ENCODE measurements at places on chromosomes 6 and 20.
A peak's percentile ranks its signal among the peaks of the same experiment; 100 is the strongest.

DNA sequence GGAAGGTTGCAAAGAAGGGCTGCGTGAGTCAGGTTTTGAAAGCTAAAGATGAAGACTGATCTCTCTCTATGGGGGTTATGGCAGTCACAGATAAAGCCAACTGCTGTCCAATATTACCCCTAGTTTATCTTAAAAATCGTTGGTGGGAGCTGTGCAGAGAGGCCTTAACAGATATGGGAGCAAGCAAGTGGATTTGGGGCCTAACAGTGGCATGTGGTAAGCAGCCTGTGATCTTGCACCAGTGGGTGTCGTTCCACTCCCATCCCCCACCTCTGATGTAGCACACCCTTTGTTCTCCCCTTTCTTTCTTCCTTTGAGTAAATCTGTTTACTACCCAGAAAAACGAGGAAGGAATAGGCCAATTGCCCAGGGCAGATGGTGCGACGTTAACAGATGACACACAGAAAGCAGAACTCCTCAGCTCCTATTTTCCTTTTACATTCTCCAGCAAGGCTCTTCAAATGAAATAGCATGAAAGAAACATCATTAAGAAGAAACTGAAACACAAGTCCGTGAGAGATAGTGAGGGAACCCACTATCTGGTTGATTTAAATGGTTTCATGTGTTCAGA lies 274.1 kb upstream of the CITED2 start:
- no peak for DNase-seq

DNA sequence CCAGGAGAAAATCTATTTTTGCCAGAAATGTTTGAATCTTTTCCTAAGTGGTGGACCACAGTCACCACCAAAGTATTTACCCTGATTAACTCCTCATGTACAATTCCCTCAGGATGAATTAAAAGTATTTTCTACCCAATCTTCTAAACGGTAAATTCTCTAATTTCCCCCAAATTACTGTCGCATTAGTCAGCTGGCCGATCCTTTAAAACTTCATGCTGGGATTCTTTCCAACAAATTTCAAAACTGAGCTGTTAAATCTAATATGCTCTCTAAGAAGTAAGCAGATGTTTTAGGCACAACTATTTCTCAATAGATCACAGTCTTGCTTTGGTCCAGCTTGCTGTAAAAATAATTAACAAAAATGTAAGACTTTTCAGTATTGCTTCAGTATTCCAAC lies 447.2 kb downstream of the FRK start:
- DNase-seq, result no peak

- no peak for DNase-seq
Observed at GRCh38 chr6:154430481-154430919, 73.9 kb upstream of the IPCEF1 start.

DNA sequence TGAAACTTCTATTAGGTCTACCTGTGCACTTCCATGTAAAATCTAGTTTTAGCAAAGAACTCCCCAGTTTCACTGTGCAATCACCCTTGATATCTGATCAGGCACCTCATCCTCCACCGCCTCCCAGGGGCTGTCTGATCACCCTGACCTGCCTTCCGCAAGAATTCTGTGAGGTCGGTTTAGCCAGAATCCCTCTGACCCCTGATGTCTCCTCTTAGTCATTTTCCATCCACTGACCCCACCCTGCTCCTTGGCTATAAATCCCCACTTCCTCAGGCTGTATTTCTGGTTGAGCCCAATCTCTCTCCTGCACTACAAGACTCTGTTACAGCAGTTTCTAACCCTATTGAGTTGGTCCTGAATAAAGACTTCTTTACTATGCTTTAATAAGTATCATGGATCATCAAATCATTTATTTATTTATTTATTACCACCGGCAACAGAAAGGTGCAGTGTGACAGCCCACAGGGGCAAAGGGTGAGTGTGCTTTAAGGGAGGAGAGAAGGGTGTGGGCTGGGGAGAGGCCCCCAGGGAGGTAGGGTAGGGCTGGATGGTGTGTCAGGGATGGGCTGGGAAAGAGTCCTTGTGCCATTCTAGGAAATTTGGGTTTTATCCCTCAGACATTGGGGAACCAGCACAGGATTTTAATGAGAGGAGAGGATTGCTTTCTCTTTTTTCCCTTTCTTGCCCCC lies 11.2 kb upstream of the SERPINB6 start:
- DNase-seq, result no peak

- DNase-seq, result peak; percentile 93
Observed at GRCh38 chr6:13711733-13712598, at the start of gene RANBP9. TSS of gene RANBP9 (minus strand) at chr6:13711835. CDS start at chr6:13711505, 330 bp downstream.

DNA sequence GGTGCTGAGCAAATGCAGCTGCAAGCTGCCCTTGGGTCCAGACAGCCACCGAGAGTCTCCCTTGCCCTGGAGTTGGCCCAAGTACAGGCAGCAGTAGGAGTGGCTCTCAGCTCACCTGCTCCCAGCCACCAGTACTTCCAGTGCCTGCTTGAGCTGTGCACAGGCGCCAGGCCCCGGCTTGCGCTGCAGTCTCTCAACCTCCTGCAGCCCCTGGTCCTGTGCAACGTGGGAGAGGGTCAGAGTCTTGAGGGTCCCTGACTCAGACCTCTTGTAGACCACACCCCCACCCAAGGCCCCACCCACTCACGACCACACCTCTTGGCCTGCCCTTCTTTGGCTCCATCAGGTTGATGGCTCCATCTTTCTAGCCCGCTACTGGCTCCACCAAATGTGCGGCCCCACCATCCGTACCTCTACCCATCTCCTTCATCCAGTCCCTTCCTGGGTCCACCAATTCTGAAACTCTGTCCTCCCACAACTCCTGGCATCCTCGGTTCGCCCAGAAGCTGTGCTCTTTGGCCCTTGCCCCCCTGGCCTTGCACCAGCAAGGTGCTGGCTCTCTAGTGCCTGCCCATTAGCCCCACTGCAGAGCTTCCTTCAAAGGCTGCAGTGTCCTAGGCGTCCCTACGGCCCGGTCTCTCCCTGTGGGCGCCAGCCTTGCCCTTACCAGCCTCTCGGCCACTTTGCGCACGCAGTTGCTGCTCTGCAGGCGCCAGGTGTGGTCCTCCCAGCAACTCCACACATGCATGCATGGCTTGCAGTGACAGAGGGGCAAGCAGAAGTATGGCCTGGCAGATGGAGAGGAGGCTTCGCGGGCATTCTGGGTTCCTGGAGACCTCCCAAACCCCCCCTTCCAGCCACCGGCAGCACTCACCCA lies 16.5 kb upstream of the SPAG4 start:
- peak; percentile 27 for DNase-seq

DNA sequence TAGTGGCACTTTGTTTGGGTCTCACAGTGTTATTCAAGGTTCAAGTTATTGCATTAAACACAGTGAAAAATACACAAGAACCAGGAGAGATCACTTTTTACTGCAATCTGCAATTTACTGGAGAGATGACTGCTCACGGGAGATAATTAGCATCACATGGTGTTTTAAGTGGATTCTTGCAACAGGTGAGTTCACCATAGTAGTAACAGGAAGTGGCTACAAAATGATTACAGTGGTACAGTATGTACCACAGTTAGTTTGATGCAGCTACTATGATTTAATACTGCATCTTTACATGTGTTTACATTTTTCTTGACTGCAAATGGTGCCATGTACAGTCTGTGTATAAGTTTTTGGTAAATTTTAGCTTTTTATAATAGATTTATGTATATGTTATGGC lies 96.5 kb upstream of the SCP2D1 start:
- DNase-seq, result no peak

- no peak for DNase-seq
Observed at GRCh38 chr6:33112148-33112547, 36.4 kb downstream of the HLA-DPB1 start.

- DNase-seq, result no peak
Observed at GRCh38 chr6:36139991-36140710, 9.8 kb downstream of the MAPK13 start.

- no peak for DNase-seq
Observed at GRCh38 chr6:121780325-121781321, 345.2 kb downstream of the GJA1 start.

DNA sequence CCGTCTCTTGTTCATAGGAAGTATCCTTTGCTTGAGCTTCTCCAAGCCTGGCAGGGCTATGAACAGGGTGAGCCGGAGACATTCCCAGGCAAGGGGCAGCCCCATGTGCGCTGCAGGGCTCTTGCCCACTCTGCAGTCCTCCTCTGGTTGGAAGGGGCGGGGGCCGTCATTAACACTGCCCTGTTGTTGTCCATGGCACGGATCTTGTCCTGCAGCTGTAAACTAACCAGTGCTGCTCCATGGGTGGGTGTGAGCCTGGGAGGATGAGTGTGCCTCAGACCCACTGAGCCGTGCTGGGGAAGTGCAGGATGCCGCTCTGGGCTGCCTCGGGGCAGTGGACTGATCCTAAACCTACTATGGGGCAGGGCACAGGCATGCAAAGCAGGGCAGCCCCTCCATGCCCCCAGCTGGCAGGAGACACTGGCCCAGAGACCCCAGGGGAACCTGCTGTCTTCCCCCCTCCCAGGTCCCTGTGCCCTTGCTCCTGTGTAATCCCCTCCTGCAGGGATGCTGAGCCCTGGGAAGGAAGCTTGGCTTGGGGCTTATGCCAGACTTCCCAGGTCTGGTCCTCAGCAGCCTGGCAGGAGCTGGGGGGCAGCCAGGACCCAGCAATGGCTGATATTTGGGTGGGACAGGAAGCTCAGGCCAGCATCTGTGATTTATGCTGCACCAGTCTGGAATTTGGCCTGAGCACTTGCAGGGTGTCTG lies 8.5 kb downstream of the EBF4 start:
- DNase-seq, result no peak

DNA sequence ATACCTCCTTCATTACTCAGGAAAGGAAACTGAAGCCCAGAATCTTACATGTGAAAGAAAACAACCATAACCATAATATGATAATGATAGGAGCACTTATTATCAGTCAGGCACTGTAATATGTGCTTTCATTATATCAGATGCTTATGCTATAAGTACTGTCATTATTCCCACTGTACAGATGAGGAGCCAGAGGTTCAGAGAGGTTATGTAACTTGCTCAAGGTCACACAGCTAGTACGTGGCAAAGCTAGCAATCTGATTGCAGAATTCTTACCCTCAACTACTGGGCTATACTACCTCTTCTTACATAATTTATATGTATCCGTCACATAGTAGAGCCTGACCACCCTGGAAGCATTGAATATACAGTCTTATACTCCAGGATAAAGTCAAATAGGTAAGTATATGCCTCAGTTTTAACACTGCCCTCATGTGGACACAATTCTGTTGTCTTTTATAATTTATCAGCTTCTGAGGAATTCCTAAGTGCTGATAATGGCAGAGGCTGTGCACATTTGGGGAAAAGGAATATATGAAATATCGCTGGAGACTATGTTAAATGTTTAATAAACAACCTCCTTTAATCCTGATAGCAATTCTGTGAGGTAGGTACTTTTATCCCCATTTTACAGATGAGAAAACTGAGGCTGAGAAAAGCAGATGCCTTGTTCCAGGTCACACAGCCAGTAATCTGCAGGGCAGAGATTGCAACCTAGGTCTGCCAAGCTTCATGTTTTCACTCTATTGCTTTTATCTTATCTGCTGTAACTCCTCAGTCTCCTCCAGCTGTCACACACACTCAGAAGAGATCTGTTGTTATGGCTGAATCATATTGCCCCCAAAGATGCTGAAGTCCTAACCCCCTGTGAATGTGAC lies 13.4 kb downstream of the BCAS1 start:
- DNase-seq, result no peak

DNA sequence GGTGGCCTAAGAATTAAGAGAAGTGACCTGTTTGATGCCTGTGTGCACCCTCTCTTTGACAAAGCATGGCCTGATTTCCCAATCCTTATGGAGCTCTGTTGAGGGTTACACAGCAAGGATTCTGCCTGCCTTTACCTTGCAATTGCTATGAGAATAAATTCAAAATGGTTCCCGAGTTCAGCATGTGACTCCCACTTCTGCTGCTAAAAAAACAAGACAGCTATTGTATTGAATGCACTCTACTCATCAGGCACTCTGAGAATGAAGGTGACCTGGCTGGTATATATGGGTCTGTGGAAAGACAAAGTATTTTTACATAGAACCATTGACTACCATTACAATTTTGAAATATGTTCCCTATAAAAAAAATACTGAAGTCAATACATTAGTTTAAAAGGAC lies 190.3 kb downstream of the ATXN1 start:
- DNase-seq, result no peak

- DNase-seq, result no peak
Observed at GRCh38 chr6:6565069-6565468, 23.5 kb upstream of the LY86 start.

GRCh38 chr6:8131265-8131897 lies 29.0 kb upstream of the EEF1E1 start:
- no peak for DNase-seq

DNA sequence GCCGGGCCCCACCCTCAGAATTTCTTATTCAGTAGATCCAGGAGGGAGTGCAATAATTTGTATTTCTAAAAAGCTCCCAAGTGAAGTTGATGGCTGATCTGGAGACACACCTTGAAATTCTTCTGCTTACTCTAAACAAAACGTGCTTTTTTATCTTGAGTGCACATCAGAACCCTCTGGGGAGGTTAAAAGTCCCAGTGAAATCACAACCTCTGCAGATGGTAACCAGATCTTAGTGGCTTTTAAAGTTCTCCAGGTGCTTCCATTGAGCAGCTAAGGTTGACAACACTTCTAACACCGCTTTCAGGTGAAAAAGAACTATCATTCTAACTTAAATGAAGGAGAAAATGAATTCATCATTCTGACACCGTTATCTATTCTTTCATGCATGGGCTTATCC lies 45.6 kb upstream of the ESR1 start:
- no peak for DNase-seq

DNA sequence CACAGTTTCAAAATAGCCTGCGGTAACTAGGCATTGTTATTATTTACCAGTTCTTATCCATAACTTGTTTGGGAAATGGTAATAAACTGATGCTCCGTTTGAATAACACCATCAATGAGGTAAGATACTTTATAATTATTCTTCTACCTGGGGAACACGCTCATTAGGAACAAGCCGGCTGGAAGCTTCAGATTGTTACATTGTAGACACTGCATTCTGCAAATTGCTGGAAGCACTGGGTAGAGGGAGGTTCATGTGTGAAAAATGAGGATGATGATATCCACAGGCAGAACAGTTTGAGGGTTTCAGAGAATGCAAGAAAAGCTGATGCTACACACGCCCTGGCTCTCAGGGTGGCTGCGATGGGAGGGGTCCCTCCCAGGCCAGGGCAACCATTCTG lies 560.6 kb upstream of the AGPAT4 start:
- no peak for DNase-seq

DNA sequence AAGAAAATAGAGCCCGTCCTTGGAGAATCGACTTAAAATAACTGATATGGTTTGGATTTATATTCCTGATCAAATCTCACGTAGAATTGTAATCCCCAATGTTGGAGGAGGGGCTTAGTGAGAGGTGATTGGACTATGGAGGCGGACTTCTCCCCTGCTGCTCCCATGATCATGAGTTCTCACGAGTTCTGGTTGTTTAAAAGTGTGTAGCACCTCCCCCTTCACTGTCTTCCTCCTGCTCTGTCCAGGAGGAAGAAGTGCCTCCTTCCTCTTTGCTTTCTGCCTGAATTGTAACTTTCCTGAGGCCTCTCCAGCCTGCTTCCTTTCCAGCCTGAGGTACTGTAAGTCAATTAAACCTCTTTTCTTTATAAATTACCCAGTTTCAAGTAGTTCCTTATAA lies 529.2 kb downstream of the HAO1 start:
- DNase-seq, result no peak

- peak; percentile 55 for DNase-seq
Observed at GRCh38 chr6:45421709-45422502, 44.2 kb upstream of the SUPT3H start.
